ENCODE measurements at places on chromosomes 1 and 21.

DNA sequence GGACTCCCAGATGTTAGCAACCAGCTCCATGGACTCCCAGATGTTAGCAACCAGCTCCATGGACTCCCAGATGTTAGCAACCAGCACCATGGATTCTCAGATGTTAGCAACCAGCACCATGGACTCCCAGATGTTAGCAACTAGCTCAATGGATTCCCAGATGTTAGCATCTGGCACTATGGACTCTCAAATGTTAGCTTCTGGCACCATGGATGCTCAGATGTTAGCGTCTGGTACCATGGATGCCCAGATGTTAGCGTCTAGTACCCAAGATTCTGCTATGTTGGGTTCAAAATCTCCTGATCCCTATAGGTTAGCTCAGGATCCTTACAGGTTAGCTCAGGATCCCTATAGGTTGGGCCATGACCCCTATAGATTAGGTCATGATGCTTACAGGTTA lies 8.8 kb downstream of the SON start:
- no peak for DNase-seq

DNA sequence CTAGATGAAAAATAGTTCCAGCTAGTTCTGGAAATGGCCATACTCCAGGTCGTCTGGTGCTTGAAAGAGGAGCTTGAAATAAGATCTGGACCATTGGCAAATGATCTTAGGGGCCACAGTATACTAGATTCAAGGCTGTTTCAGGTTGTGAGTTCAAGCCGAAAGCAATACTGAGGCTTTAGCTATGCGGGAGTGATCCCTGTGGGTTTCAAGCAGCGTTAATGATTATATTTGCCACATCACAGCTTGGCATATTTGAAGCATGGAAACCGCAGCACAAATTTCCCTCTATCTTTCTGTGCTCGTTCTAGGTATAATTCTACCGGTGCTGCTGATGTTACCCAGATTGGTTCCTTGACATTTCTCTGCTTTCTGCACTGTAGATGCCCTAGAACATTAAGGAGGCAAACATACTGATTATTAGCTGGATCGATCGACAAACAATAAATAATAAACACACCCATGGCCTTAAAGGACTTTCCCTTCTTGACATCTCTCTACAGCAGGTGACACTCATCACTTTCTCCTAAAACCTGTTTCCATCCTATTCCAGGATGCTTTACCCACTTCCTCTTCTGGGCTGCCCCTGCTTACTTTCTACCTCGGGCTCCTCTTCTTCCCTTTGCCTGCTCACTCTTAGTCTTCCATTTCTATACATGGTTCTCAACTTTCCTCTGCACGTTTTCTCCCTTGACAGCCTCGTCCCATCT lies 40.6 kb upstream of the LYST start:
- DNase-seq, result no peak

GRCh38 chr1:56092684-56093570 lies 486.4 kb downstream of the PLPP3 start:
- no peak for DNase-seq

DNA sequence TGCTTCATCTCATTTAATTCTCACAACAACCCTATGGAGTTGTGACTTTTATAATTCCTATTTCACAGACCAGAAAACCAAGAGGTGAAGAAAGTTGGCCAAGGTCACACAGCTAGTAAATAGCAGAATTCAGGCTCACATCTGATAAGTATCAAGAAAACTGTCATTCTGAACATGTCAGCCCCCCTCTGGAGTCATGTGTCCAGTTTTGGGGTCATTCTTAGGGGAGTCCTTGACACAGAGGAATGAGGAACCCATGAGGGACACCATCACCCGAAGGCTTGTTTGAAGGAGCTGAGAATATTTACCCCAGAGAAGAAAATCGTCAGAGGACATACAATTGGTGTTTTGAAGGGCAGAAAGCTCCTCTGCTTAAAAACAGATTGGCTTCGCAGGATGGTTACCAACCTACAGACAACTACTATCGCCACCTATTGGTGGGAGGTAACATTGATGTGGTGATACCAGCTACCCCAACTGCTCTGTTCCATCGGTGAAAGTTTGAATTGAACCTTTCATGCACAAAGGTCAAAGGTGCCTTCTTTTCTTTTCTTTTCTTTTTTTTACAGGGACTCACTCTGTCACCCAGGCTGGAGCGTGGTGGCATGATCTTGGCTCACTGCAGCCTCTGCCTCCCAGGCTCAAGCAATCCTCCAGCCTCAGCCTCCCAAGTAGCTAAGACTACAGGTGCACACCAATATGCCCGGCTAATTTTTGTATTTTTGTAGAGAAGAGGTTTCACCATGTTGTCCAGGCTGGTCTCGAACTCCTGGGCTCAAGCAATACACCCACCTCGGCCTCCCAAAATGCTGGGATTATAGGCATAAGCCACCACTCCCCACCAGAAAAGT lies 31.3 kb downstream of the NCMAP start:
- peak; percentile 66 for DNase-seq

DNA sequence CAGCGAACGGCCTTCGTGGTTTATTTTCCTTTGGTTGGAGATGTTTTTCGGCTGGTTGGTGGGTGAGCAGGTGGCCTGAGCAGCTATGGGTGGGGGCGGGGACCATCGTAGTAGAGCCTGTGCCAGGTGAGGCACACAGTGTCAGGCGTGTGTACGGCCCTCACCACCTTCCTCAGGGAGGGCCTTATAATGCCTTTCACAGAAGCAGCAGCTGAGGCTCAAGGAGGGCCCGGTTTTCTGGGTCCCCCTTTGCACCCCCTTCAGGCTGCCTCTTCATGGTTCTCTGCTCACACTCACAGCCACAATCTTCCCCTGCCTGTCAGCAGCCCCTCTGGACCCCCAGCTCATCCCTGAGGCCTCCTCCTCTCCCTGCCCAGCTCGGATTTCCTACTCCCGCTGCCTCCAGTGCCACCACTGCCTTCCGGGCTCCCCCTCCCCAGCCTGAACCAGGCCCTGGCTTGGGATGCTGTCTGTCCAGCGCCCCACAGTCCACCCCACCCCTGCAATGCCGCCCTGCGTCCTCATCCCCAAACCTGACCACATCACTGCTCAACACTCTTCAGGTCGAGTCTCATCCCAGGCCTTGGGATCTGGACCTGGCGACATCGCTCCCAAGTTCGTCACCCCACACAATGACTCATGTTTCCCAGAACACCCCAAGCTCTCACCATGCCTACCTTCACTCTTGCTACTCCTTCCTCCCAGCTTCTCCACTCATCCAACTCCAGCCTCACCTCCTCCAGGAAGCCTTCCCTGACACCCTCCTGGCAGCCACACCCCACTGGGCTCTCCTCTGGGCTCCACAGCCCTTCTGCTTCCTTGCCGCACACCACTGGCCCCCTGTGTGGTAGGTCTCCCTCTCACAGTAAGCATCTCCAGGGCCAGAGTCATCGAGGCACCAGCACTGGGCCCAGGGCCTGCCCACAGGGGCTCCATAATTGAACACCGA lies 53.9 kb downstream of the DMRTB1 start:
- no peak for DNase-seq

- DNase-seq, result no peak
These were observed at the start of gene FMN2 for GRCh38 chr1:240091614-240092300. Gene FMN2 (plus strand): TSS chr1:240091883. CDS start chr1:240092110, 227 bp downstream.

DNA sequence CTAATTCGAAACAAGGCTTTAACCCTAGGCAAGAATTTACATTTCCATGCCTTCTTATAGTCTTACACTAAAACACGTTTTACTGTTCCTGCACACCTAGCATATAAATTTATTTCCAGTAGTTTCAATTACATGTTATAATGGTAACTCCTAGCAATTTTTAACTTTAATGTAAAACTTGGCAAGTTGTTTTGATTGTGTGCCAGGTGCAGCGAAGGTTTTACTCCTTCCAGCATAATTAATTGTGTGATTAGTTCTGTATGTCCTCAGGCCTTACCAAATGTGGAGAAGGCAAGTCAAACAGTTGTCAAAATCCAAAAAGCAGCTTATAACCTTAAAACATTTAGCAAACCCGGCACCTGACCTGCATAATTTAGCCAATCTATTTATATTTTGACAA lies 114.8 kb downstream of the KCNK1 start:
- no peak for DNase-seq

DNA sequence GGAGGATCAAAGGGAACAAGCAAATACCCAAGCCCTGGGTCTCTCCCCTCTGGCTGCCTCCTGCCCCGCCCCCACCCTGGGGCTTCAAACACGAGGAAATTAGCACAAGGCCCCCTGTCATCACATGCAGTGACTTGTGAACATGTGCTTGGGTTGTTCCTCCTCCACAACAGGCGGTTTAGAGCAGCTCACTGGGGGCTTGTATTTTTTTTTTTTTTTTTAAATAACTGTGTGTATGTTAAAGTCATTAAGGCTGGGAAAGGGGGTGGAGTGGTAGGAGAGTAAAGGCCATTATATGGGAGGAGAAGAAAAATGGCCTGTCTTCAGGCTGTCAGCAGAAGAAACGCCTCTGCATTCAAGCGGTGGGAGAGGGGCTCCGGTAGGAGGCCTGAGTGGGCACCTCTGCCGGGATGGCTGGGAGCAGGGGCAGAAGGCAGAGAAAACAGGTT lies 64.2 kb downstream of the PLXNA2 start:
- no peak for DNase-seq

- no peak for DNase-seq
These were observed 11.2 kb upstream of the SLC41A1 start for GRCh38 chr1:205824180-205824579.

DNA sequence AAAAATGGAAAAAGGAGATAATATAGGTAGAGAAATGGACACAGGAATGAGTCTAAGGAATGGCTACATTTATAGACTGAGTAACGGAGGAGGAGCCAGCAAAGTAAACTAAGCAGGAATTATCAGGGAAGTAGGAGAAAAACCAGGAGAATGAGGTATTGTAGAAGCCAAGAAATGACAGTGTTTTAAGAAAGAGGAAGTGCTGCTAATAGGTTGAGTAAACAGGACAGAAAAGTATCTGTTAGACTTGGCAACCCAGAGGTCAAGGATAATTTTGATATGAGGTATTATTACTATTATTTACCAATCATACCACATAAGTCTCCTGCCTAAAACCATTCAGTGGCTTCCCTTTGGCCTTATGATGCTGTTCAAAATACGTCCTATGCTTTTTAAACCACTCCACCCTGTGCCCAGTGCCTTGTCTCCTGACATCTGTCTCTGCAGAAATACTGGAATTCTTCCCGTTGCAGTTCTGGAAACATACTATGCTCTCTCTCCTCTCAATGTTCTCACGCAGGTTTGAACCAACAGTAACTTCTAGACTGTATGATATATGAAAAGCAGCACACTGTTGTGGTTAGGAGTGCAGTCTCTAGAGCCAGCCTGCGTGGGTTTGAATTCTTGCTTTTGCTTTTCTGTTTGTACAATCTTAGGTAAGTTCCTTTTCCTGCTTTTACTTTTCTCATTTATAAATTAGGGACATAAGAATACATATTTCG lies 24.6 kb upstream of the NEK7 start:
- DNase-seq, result no peak

DNA sequence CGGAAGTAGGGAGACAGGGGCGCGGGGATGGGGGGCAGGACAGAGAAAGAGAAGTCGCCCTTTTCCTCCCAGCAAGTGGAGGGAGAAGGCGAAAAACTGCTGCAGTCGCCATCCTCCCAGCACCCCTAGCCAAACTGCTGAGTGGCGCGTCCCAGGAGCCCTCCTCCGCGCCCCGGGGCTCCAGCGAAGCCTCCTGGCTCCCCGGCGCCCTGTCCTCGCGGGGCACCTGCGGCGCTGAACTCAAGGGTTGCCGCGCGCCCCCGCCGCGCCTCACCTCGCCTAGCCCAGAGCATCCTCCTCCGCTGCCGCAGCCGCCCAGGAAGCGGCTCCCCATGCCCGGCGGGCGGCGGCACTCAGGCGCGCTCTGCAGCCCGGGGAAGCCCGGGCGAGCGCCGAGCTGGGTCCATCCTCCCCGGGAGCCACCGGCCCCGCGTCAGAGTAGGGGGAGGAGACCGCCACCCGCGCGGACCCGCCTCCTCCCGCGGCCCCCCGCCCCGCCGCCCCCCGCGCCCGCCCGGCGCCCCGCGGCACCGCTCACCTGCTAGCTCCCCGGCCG lies at the start of gene DAB1:
Gene DAB1 (minus strand): TSS at position 405 of the 556 bp plus-strand sequence. CDS start 133,030 bp downstream, outside the sequence.
- no peak for DNase-seq

- DNase-seq, result no peak
These were observed 40.4 kb upstream of the GJA5 start for GRCh38 chr1:147800804-147801203.

DNA sequence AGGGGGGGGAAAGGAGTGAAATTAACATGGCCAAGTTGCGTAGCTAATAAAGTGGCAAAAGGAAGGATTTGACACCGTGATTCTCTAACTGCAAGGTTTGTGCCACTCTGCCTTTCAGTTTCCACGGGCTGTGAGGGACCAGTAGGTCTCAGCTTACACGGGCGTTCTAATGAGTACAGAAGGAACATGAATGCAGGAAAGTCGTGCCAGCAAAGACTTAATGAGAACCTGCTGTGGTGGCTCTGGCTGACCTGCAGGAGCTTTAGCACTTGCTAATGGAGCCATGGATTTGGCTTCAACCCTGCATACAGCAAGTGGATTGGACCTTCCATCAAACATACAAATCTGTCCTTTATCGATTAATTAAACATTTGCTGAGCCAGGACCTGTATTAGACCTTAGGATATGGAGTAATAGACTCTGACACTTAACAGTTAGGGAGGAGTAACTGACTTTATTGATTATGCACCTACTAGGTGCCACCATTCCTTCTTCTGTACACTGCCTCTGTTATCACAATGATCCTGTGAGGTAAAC lies 15.1 kb upstream of the PITHD1 start:
- no peak for DNase-seq

GRCh38 chr1:203944651-203945404 lies 83.4 kb downstream of the SNRPE start:
- DNase-seq, result no peak

- no peak for DNase-seq
These were observed 794 bp upstream of the TOR3A start for GRCh38 chr1:179080866-179081686.

- DNase-seq, result no peak
These were observed 14.5 kb downstream of the CNST start for GRCh38 chr1:246580497-246581370.

DNA sequence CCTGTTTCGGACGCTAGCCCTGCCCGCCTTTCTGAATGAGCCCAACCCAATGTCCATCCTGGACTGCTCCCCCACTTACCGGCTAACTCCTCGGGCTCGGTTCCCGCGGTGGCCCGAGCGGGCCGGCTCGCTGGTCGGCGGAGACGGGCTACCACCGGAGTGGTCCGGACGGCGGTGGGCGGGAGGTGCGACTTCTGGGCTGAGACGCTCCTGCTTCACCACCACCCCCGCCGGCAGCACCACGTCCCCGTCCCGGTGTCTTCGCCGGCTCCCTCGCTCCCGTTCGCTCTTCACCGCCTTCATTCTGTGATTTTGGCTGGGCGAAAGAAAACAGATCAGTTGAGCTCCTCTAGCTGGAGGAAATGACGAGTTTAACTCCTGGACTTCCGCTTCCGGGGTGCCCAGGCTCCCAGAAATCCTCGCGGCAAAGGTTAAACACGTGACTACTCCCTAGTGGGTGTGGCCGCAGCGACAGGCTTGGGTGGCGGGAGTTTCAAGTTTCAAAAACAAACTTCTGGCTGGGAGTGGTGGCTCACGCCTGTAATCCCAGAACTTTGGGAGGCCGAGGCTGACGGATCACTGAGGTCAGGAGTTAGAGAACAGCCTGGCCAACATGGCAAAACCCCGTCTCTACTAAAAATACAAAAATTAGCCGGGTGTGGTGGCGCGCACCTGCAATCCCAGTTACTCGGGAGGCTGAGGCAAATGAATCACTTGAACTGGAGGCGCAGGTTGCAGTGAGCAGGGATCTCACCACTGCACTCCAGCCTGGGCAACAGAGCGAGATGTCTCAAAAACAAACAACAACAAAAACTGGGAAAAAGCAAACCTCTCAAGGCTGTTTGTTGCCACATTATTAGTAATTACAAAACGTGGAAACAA lies at the start of gene SNIP1:
Gene SNIP1 (minus strand): TSS at position 367 of the 882 bp plus-strand sequence. CDS start 64 bp downstream, at position 303.
- DNase-seq, result peak; percentile 92
